ENCODE measurements at places on chromosomes 5 and 9. TPM values are rescaled to one million over a fixed set of nuclear protein-coding genes. Genes with fewer than 3 reads are reported as not detected.
A peak's percentile ranks its signal among the peaks of the same experiment; 100 is the strongest.

TBC1D13 gene
- 12.3 TPM for total RNA-seq

YIPF5 gene
- 134 TPM for total RNA-seq

STC2 gene
- 28.9 TPM for total RNA-seq

SCAI gene
- 7.8 TPM for total RNA-seq

PLPP6 gene
- total RNA-seq, result 6.1 TPM

C5orf58 gene
- total RNA-seq, result not detected

ANGPTL2 gene
- 17.8 TPM for total RNA-seq

TMED9 gene
- total RNA-seq, result 188 TPM

GNG10 gene
- total RNA-seq, result 53.2 TPM

- DNase-seq, result no peak
These were observed 164.3 kb upstream of the ACOT12 start for GRCh38 chr5:81558188-81558587.

GRCh38 chr9:94811074-94811473 lies 84.6 kb downstream of the AOPEP start:
- DNase-seq, result no peak

- no peak for DNase-seq
These were observed 24.7 kb downstream of the WWC1 start for GRCh38 chr5:168316139-168316578.

DNA sequence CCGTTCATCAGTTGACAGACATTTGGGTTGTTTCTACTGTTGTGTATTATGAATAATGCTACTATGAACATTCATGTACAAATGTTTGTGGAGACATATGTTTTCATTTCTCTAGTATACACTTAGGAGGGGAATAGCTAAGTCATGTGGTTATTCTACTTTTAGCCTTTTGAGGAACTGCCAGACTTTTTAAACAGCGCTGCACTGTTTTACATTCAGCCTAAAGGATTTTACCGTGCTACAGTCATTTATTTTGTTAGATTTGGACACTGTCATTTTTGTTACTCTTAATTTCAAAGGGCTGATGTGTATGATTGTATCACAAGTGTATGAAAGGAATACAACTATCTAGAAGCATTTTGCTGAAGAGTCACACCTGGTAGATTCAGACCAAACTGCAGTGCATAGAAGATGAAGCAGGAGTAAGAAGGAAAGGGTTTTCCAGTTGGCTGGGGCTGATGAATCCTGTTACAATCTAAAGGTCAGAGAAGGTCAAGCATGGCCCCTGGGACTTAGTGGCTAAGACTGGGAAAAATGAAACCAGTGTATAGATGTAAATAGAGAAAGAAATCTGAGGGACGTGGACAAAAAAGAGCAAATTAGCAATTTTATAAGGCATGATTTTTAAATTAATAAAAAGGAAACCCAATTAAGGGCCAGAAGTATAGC lies 509.7 kb downstream of the PSAT1 start:
- DNase-seq, result no peak

- DNase-seq, result no peak
These were observed 76.3 kb upstream of the GPBP1 start for GRCh38 chr5:57097526-57097925.

- no peak for DNase-seq
These were observed 858.5 kb upstream of the PTPRD start for GRCh38 chr9:11471321-11471720.

DNA sequence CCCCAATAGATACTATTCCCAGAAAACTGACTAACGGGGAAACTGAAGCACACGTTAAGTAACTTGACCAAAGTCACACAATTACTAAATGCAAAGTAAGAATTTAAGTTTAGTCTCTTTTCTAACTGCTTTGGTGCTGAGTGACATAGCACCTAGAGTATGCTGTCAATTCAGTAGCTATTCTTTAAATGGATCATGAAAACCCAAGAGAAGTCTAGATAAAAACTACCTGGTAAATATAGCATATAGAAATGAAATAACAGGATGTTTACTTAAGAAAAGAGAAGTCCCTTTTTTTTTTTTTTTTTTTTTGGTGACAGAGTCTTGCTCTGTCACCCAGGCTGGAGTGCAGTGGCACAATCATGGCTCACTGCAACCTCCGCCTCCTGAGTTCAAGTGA lies 129.2 kb downstream of the PDE4D start:
- DNase-seq, result no peak

- DNase-seq, result no peak
These were observed 152.3 kb upstream of the KLF9 start for GRCh38 chr9:70566751-70567150.

- no peak for DNase-seq
These were observed 134.8 kb upstream of the RGMB start for GRCh38 chr5:98638701-98639100.

- DNase-seq, result no peak
These were observed 28.9 kb downstream of the HABP4 start for GRCh38 chr9:96478829-96479371.

DNA sequence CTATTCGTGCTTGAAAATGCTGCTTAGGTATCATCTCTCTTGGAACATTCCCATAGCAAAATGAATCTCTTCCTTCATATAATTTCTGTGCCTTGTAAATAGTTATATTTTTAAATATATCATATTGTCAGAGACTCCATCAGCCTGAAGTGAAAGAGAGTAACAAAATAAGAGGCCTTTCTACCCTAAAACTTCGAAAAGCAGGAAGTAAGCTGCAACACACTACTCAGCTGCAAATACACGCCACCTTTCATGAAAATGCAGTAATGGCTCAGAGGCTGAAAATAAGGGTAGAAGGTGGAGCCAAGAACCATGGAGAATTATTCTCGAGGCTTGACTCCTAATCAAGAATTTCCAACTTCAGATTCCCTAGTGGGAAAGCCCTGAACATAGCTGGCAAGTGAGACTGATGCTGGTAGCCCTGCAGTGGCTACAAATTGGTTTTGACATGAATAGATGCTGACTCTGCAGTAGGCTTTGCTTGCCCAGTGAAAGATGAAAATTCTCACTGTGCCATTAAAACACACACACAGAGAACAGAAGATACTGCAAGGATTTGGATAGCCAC lies 30.2 kb upstream of the PTGER4 start:
- no peak for DNase-seq

GRCh38 chr5:125290935-125291334 lies 544.5 kb upstream of the ZNF608 start:
- no peak for DNase-seq

- DNase-seq, result no peak
These were observed 75.2 kb upstream of the SLC25A48 start for GRCh38 chr5:135759149-135759784.

- no peak for DNase-seq
These were observed 46.5 kb upstream of the CEMIP2 start for GRCh38 chr9:71814815-71815214.

DNA sequence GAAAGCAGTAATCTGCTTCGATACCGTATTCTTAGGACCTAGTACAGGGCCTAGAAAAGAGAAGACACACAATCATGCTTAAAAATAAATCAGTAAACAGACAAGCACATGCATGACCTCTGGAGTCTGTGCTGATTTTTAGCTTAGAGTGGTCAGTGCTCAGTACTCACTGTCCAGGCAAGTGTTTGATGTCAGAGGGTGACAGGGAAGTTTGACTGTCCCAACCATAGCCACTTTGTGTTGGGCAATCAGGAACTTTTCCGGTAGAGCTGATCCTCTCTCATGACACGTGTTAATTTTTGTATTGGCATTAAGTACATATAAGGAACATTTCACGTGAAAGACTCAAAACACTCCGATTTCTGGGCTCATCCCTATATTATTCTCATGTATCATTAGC lies 464.7 kb upstream of the KLF4 start:
- no peak for DNase-seq

GRCh38 chr9:97362777-97363545 lies 48.9 kb upstream of the TDRD7 start:
- DNase-seq, result no peak

DNA sequence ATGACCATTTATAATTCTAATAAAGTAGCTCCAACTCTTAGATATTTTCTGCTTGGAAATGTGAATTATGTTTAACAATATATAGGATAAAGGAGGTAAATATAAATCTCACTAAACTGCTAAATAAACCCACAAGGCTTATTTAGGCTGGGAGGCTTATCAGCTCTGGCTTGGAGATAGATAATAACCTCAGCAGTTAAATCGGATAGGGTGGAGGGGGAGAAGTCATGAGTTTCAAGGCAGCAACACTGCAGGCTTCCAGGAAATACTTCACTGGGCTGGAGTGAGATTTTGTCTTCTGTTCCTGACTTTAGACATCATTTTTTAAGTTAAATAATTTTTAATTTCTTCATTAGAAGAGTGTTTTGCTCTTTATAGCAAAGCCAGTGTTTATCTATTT lies 80.0 kb upstream of the ITGA2 start:
- DNase-seq, result no peak

DNA sequence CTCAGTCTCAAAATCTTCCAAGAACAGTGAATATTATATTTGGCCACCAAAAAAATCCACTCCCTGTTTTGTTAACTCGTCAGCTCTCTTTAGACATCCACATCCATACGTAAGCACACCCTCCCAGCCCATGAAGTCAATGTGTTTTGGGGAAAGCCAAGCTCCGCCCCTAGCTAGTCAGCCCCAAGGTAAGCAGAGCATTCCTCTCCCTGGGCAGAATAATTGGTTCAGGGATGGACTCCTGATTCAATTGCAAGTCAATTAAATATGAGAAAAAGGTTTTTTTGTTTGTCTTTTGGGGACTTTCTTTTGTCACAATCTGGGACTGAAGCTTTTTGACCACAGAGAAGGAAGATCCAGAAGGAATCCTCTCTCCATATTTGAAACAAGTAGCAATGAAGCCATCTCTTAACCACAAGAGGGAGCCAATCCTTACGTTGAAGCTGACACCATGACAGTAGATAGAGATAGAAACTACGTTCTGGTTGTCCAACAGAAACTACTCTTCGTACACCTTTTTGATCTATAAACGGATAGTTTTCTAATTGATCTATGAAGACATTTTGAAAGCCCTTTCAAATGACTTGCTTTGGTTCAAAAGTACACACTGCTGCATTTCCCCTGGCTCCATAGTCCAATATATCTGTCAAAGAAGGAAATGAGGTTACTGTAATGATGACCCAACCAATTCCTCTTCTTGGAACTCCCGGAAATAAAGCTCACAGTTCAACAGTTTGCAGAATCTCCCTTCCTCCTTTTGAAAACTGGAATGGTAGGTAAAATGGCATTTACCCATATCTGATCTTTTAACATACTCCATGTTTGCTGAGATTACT lies 166.4 kb downstream of the TLE1 start:
- DNase-seq, result peak; percentile 39

DNA sequence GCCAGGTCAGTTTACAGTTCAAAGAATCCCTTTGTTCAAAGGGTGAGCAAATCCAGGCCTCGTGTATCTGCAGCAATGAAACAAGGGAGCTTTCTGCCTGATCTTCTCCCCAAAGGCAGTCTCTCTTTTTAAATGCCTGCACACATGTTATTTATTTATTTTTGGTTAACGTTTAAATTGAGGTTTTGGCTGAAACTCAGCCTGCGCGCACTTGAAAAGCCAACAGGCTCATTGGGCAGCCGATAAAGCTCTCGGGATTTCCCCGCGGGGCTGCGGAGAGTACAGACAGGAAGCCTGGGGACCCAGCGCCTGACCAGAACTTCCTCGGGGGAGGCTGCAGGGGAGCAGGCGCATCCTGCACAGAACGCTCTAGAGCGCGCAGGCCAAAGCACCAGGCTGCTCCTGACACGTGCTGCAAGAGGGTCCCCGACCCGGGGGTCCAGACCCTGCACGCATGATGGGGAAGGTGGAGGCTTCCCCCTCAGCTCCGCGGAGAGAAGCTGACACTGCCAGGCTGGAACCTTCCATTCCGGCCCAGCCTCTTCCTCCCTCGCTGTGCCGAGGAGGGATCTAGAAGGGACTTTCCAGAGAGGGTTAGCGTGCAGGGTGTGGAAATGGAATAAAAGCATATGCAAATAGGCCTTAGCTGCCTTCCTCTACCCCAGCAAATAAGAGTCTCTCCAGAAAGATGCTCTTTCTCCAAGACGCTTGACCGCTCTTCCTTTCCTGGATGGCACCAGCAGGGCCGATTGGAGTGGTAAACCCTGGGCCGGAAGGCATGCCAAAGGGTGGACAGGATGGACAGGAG lies 46.1 kb downstream of the PTTG1 start:
- DNase-seq, result peak; percentile 79

GRCh38 chr5:56705217-56705616 lies 110.1 kb upstream of the MAP3K1 start:
- DNase-seq, result no peak

DNA sequence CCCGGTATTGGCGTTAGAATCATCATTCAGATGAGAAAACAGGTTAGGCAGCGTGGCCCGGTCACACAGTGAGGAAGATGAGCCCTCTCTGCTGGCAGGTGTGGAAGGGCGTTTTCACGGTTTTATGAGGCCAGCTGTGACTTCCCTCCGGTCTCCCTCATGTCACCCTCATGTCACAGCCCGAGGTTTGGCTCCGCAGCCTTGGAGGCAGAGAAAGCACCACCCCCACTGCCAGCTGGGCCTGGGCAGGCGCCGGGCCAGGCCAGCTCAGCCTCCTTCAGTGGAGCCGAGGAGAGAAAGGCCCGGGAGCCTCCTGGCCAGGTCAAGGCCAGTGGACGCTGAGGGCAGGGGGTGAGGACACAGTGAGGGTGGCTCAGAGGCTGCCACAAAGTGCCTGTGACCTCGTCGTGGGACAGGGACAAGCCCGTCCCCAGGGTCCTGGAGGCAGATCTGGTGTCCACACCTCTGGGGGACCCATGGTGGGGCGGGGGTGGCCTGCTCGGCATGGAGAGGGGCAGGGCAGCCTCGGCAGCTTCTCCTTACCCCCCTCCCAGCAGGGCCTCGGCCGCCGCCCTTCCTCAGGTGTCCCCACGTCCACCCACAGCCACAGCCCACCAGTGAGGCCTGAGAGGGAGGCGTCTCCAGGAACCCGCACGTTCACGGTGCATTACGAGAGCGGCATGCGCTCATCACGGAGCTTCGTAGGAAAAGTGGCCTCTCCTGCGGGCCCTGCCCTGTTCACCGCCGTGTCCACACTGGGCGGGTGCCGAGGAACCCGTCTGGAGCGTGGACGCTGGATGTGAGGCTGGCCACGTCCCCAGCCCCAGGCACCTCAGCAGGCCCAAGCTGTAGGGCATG lies 32.2 kb downstream of the EXD3 start:
- DNase-seq, result no peak
